K562 (cell line): ENCODE measurements at places on chromosomes 6 and 20. TPM values are rescaled to one million over a fixed set of nuclear protein-coding genes. Genes with fewer than 3 reads are reported as not detected.

GRCh38 chr6:141641406-141641805 is 491.3 kb upstream of the GJE1 start:
- DNase-seq, result no peak

The PPP1R16B gene
- total RNA-seq, result 9.4 and 11.5 TPM in 2 replicates

The BEND6 gene
- 0.74 and 1.1 TPM in 2 replicates for total RNA-seq

DNA sequence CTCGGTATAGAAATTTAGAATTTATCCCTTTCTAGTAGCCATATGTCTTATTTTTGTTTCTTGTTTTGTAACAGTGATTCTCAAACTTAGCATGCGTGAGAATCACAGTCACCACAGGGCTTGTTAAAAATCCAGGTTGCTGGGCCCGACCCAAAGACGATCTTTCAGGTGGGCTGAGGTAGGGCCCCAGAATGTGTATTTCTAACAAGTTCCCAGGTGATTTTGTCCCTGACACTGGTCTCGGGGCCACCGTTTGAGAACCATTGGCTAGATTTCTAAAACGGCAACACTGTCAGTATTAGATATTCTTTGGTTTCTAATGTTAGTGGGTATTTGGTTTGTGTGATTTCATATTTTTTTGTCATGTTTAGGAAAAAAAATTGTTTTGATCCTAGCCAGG is 9.9 kb downstream of the PFDN4 start:
- no peak for DNase-seq

The RNF182 gene
- total RNA-seq, result 21.3 and 22.8 TPM in 2 replicates

GRCh38 chr6:72316675-72317380 is 305.0 kb upstream of the KCNQ5 start:
- no peak for DNase-seq

DNA sequence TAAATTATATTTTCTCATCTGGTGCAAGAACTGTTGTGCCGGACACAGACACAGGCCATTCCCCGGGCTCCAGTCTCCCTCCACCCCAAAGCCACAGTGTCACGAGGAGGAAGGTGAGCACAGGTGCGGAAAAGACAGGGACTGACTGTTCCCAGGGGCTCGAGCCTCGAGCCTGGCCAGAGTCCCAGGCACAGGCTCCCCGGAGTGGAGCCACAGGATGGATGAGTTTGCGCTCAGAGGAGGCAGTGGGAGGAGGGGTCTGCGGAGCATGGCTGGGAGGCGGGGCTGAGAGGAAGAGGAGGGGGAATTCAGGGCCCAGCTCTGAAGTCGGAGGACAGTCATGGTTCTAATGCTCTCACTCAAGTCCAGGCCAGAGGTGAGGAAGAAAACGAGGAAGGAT is 284.8 kb downstream of the SMOC2 start:
- no peak for DNase-seq

- no peak for DNase-seq
Measured at GRCh38 chr6:157445277-157446009, 64.5 kb downstream of the ZDHHC14 start.

DNA sequence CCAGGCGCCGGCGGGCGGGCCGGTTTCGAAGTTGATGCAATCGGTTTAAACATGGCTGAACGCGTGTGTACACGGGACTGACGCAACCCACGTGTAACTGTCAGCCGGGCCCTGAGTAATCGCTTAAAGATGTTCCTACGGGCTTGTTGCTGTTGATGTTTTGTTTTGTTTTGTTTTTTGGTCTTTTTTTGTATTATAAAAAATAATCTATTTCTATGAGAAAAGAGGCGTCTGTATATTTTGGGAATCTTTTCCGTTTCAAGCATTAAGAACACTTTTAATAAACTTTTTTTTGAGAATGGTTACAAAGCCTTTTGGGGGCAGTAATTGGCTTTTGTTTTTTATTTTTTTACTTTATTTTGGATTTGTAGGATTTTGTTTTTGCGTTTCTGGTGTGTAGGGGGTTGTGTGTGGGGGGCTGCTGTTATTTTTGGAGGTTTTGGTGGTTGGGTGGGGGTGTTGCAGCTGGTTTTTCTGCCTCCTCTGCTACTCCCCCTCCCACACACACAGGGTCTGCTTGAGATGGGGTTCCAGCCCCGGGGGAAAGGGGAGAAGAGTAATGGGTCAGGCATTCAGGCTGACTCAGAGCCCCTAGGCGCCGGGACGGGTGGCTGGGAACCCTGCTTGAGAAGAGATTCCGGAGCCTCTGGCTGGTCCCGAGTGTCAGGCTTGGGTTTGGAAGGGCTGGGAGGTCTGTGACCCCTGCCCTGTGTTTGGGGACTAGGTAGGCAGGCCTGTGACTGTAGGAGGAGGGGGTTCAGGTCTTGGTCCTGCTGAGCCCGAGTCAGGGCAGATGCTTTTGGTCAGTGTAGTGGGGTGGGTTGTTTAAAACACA is 2.0 kb downstream of the CEBPB start:
- peak; percentile 58 for DNase-seq

The AGPAT1 gene
- total RNA-seq, result 107 and 109 TPM in 2 replicates

- peak; percentile 88 for DNase-seq
Measured at GRCh38 chr6:157184202-157185015, 138.9 kb downstream of the TMEM242 start.

The MOXD1 gene
- total RNA-seq, result 0.04 TPM in 1 of 2 replicates, not detected in the other

GRCh38 chr20:11195899-11196558 is 522.2 kb upstream of the JAG1 start:
- no peak for DNase-seq

GRCh38 chr20:57996936-57997890 is 231.2 kb downstream of the ANKRD60 start:
- no peak for DNase-seq

DNA sequence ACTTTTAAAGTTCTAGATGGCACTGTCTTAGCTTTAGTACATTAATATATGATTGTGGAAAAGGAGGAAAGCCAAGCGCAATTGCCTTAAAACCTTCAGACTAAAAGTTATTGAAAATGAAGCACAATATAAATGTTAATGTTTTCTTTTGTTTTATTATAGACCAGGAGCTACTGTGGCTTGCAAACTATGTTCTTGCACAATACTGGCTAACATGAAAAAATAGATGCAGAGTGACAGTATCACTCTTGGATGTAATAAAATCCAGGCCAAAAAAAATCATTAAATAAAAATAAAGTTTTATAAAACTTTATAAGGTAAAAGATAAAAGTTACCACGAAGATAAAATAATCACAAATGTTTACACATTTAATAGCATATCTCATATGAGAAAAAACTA is 18.3 kb upstream of the PLN start:
- no peak for DNase-seq

- DNase-seq, result peak; percentile 69
Measured at GRCh38 chr6:7201444-7201731, 93.6 kb downstream of the RREB1 start.

DNA sequence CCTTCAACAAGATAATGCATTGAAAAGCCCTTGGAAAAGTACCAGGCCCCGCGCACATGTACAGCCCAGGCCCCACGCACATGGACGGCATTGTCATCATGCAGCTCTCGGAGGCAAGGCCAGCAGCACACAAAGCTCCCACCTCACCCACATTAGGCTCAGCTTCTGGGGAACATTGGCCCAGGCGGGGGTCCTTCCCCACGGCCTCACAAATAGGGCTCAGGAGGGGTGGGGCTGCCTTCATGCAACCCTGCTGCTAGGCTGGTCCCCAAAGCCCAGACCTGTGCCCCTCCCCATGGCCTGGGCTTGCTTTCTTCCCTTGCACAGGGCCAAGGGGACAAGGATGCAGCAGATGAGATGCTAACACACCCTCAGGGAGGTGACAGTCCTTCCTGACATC is 26.7 kb downstream of the NPEPL1 start:
- no peak for DNase-seq

- DNase-seq, result no peak
Measured at GRCh38 chr6:45830441-45831139, 185.1 kb downstream of the CLIC5 start.

DNA sequence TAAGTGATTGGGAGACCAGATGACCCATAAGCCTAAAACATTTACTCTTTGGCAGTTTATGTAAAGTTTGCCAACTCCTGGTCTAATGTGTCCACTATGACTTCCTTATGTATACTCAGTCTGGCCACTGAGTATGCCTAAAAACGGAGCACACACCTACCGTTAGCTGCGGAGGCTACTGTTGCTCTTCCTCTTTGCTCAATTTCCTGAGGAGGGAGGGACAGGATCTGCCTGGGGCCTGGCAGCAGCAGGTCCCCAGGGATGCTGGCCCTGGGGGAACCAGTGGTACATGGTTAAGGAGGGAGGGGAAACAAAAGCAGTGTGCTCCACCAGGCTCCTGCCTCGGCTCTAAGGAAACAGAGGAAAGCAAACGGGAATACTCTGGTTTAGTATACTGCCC is 113.5 kb downstream of the CDYL start:
- no peak for DNase-seq

- DNase-seq, result no peak
Measured at GRCh38 chr6:159640322-159640721, 52.7 kb downstream of the SOD2 start.

The SLC26A8 gene
- not detected in 2 replicates for total RNA-seq

The SF3B5 gene
- 399 and 440 TPM in 2 replicates for total RNA-seq

- DNase-seq, result no peak
Measured at GRCh38 chr6:13841936-13842335, 27.6 kb upstream of the MCUR1 start.

GRCh38 chr20:38926934-38927616 is 858 bp downstream of the FAM83D start:
- no peak for DNase-seq

DNA sequence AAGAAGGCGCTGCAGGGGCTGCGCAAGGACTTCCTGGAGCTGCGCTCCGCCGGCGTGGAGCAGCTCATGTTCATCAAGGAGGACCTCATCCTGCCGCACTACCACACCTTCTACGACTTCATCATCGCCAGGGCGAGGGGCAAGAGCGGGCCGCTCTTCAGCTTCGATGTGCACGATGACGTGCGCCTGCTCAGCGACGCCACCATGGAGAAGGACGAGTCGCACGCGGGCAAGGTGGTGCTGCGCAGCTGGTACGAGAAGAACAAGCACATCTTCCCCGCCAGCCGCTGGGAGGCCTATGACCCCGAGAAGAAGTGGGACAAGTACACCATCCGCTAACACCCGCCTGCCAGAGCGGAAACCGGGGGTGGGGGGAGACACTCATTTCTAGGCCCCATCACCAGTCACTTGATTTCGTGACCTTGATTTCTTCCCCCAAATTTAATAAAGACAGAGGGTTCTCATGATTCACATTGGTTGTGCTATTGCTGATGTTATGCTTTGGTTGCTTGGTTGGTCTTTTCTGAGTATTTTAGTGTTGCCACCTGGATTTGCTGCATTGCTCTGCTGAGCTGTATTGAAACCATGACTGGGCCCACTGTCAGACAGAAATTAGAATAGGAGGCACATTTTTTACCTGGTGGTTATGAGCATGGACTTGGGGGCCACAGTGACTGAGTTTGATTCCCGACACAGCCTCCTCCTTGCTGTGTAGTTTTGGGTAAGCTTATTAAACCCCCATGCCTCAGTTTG is 1.5 kb downstream of the FAM50B start:
- no peak for DNase-seq

The TMEM239 gene
- total RNA-seq, result not detected in 2 replicates

The CAPN11 gene
- 0.07 and 0.18 TPM in 2 replicates for total RNA-seq

GRCh38 chr6:43376551-43376981 is 7.1 kb upstream of the ZNF318 start:
- no peak for DNase-seq

DNA sequence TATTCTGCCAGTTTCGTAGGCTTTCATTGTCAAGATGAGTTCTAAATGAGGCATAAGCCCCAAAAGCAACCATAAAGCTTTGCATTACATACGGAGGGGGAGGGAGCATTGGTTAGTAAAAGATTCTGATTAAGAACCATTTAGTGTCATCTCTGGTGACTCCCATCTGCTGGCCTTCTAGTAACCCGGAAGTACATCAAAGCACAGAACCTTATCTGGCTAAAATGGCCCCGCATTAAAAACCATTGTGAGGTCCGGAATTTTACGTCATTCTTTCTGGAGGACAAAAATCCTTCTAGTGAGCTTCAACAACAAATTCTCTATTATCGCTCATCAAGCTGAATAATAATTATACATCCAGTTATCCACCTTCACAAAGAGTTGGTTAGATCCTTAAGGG is 37.8 kb downstream of the METTL24 start:
- DNase-seq, result no peak

DNA sequence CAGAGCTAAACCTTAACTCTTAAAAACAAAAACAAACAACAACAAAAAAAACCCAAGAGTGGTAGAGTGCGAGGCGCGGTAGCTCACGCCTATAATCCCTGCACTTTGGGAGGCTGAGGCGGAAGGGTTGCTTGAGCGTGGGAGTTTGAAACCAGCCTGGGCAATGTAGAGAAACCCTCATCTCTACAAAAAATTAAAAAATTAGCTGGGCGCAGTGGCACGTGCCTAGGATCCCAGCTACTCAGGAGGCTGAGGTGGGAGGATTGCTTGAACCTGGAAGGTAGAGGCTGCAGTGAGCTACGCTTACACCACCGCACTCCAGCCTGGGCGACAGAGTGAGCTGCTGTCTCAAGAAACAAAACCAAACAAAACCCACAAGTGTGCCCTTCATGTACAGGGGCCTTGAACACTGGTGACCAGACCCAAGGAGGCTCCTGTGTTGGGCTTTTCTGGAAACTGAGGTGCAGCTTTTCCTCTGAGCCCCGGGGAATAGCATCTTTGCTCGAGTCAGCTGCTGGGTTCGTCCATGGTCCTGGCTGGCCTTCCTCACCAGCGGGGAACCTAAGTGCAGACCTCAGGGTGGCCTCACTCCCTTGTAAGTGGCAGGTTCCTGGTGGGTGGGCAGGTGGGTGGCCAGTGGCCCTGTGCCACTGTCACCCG is 39.9 kb downstream of the PYGB start:
- no peak for DNase-seq

DNA sequence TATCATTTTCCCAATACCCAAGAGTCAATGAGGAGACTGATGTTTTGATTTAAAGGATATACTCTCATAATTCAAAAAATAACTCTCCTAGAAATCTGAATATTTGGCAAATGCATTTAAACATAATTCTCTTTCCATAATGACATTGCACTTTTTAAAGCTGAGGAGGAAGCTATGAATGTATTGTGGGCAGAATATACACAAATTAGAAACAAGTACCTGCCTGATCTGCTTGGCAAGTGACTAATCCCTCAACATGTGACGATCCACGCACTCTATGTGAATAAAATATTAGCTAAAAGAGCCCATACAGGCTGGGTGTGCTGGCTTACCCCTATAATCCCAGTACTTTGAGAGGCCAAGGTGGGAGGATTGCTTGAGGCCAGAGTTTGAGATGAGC is 88.3 kb upstream of the CCDC28A start:
- no peak for DNase-seq

The SNX21 gene
- 0.65 and 1.2 TPM in 2 replicates for total RNA-seq

The OR12D3 gene
- total RNA-seq, result not detected in 2 replicates

GRCh38 chr6:142848156-142848555 is 96.8 kb downstream of the HIVEP2 start:
- no peak for DNase-seq

- DNase-seq, result no peak
Measured at GRCh38 chr6:133396233-133396983, 155.3 kb downstream of the EYA4 start.

The IYD gene
- total RNA-seq, result not detected in 2 replicates

- no peak for DNase-seq
Measured at GRCh38 chr6:53112404-53112803, 36.2 kb downstream of the GCM1 start.

GRCh38 chr6:41208439-41209106 is 7.6 kb upstream of the TREML2 start:
- DNase-seq, result no peak
